ENCODE measurements at places on chromosomes 3 and 15. TPM values are rescaled to one million over a fixed set of nuclear protein-coding genes. Genes with fewer than 3 reads are reported as not detected.

Gene GOLGA6A
- not detected for total RNA-seq

Gene GTF2E1
- total RNA-seq: 32.3 TPM

Gene TMEM40
- not detected for total RNA-seq

Gene NBEAL2
- 0.95 TPM for total RNA-seq

Gene ACOX2
- total RNA-seq: 0.26 TPM

Gene DNAH12
- total RNA-seq: 1.4 TPM

GRCh38 chr3:81989758-81990157 lies 228.3 kb upstream of the GBE1 start:
- no peak for DNase-seq
- no peak overlapping the region for H3K4me3 ChIP-seq
- H3K4me1 ChIP-seq: no peaks in the 10 kb centered on the region
- no peak overlapping the region for H3K27ac ChIP-seq
- no peaks in the 10 kb centered on the region for H3K27me3 ChIP-seq

DNA sequence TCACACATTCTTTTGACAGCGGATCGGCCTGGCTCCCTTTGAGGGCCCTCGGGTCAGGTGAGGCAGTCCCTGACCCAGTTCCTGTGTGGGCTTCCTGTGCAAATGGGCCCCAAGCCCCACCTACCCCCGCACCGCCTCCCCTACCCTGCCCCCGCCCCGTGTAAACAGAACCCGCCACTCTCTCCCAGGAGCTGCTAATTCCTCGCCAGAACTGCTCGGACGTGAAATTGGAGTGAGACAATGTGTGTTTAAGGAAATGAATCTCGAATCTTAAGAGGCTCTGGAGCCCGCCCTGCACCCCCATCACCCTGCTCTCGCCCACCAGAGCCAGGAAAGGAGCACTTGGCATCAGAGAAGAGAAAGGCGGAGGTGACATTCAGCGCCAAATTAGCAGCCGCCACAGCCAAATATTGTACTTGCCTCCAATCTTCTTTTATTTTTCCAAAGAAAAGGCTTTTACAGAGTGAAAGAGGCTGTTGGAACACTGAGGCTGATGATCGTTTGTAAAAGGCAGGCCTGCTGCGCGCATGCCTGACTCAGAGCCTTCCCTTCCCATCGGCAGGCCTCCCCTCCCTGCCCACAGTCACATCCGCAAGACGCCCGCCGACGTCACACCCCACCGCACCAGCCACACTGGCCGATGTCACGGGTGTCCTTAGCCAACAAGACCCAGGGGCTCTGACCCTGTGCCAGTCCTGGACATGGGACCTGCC lies 53.1 kb downstream of the CACNA2D2 start:
- peaks cover 10% of the 10 kb centered on the region for H3K4me1 ChIP-seq
- no peak overlapping the region for H3K27ac ChIP-seq

DNA sequence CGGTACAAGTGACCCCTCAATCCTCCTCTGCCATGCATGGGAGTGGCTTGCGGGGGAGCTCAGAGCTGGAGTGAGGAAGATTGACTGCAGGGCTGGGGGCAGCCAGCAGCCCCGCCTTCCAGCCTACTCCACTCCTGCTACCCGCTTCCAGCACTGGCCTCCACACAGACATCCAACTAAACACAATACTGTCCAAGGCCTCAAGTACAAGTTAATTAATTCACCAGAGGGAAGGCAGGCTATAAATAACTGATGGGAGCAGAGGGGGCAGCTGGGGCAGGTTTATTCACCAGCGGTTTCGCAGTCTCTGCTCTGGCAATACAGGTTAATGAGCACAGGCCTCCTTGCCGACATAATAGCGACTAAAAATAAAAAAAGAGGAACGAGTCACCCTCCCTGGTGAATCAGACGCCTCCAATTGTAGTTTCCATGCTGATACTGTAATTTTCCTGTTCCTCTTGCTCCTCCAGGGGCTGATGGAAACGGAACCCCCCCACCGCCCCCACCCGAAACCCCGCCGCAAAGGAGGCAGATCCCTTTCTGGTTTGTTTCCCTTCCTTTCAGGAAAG lies 166.4 kb upstream of the TLE3 start:
- H3K27me3 ChIP-seq: peaks cover 17% of the 10 kb centered on the region
- H3K27ac ChIP-seq: no peak overlapping the region

DNA sequence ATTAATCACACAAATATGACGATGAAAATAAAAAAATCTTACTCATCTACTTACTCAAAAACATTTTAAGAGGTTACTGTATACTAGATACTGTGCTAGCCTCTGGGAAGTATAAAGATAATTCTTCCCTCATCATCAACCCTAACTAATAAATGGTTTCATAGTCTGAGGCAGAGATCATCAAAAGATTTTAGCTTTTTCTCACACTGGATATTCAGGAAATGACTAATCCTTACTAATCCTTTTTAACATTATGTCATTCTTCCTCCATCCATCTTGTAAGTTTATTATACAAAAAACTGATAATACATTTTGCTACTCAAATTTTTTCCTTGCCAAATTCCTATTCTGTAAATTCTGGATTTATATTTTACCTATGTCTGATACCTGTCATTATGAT lies 29.7 kb downstream of the ACAD11 start:
- H3K27me3 ChIP-seq: no peaks in the 10 kb centered on the region
- no peak overlapping the region for H3K4me3 ChIP-seq
- H3K36me3 ChIP-seq: peaks cover 16% of the 10 kb centered on the region
- DNase-seq: no peak

- no peak overlapping the region for H3K27ac ChIP-seq
- H3K4me3 ChIP-seq: no peak overlapping the region
- no peaks in the 10 kb centered on the region for H3K4me1 ChIP-seq
- no peak for DNase-seq
- H3K36me3 ChIP-seq: no peaks in the 10 kb centered on the region
Observed at GRCh38 chr15:35557012-35557411, 11.0 kb upstream of the DPH6 start.

GRCh38 chr15:98650417-98651035 lies 2.2 kb downstream of the IGF1R start:
- H3K27me3 ChIP-seq: no peaks in the 10 kb centered on the region
- H3K4me3 ChIP-seq: peak overlapping the region; percentile 99
- H3K27ac ChIP-seq: peak overlapping the region; percentile 65
- DNase-seq: peak; percentile 32
- H3K36me3 ChIP-seq: no peaks in the 10 kb centered on the region

DNA sequence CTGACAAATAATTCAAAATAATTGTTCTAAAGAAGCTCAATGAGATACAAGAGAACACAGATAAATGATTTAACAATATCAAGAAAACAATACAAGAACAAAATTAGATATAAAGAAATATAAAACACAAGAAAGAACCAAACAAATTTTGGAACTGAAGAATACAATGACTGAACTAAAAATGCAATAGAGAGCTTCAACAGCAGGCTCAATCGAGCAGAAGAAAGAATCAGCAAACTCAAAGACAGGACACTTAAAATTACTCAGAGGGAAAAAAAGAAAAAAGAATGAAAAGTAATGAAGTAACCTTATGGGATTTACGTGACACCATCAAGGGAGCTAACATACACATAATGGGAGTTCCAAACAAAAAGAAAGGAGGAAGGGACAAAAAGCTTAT lies 32.1 kb downstream of the CCDC54 start:
- no peak overlapping the region for H3K27ac ChIP-seq
- H3K27me3 ChIP-seq: no peaks in the 10 kb centered on the region
- no peak for DNase-seq
- H3K36me3 ChIP-seq: no peaks in the 10 kb centered on the region
- H3K4me3 ChIP-seq: no peak overlapping the region
- no peaks in the 10 kb centered on the region for H3K4me1 ChIP-seq
